ENCODE measurements at places on chromosomes 1 and 21. TPM values are rescaled to one million over a fixed set of nuclear protein-coding genes. Genes with fewer than 3 reads are reported as not detected.

DNA sequence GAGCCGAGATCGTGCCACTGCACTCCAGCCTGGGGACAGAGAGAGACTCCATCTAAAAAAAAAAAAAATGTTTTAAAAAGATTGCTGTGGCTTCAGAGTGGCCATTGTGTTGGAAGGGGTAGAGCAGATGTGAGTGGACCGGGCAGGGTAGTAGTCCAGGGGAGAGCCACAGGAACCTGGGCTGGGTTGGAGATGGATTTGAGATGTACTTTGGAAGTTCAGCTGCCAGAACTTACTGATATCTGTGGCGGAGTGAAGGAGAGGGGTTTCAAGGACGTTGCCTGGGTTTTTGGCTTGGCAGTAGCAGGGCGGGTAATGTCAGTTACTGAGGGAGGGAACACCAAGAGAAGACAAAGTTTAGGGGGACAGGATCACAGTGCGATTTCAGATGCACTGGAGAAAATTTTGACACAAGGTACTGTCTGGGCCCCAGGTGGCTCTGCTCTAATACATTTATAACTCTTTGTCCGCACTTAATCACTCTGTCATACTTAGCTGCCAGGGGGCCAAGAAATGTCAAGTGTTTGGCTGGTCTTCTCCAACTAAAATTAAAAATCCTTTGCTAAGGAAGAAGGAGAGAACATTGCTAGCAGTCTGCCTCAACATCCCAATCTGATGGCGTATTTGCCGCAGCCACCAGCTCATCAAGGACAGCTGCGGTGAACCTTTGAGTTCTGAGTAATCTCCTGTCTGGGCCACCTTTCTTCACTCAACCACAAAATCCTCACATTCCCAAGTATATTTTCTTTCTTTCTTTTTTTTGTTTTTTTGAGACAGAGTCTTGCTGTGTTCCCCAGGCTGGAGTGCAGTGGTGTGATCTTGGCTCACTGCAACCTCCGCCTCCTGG is 9.6 kb downstream of the EPHX1 start:
- no peak for DNase-seq

- DNase-seq = no peak
Measured at GRCh38 chr21:35994613-35995012, 65.7 kb downstream of the SETD4 start.

DNA sequence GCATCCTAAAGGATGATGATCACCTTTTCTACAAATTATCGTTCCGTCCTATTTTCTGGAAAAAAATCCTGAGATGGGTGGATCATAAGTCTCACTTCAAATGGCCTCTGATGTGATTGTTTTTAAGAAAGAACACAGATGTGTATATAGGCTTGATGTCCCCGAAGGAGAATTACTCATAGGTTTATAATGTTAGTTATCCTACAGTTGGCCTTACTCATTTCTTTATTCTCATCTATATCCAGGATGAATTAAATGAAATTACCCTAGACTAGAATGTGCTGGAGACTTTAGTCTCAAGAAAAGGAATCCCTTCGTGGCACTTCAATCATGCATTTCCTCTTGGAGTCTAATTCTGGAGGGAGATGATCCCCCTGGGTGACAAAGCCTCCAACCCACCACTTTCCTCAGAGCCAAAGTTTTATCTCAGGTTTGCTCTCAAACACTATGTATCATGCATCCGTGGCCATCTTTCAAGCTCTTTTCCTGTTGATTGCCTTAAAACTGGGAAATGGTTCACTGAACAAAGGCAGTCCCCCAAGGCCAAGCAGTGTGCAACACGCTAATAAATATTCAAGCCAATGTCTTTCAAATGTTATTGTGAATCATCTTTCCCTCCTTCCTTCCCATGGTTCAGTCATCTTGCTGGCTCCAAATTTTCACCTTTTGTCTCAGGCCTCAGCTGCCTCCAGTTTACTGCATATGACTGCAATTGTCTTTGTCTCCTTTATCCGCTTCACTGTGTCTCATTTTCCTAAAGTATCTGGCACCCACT is 32.5 kb upstream of the SMYD2 start:
- DNase-seq = no peak

- DNase-seq = no peak
Measured at GRCh38 chr1:10639775-10640578, 156.5 kb downstream of the CASZ1 start.

DNA sequence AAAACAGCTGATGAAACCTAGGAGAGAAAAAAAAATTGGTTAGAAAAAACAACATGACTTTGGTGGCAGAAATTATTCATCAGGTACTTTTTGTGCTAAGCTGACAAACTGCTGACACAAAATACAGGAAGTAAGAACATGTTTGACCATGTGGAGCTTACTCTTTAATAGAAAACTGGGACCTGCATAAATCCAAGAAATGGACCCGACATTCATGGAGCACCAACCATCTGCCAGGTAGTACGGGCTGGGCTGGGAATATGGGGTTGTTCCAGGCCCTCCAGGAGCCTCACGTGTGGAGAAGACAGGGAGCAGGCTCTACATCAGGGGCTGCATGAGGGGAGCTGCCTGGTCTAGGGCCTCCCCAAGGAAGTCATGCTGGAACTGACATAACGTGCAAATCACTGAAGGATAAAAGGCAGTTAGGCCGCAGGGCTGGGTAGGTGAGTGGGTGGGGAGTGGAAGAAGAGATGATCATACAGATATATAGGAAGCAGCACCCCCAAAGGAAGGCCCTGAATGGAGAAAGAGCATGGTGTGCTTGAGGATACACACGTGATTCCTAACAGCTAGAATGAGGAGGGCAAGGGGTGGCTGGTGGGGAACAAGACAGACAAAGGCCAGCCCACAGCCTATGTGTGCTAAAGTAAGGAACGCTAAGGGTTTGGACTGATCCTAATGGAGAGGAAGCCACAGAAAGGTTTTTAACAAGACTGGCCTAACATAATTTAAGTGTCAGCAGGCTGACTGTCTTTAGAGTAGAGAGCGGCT is 26.1 kb downstream of the CD58 start:
- DNase-seq = no peak

Gene RHBG
- not detected for total RNA-seq

- DNase-seq = no peak
Measured at GRCh38 chr1:51541313-51542050, 22.4 kb upstream of the EPS15 start.

Gene SFPQ
- 431 TPM for total RNA-seq

DNA sequence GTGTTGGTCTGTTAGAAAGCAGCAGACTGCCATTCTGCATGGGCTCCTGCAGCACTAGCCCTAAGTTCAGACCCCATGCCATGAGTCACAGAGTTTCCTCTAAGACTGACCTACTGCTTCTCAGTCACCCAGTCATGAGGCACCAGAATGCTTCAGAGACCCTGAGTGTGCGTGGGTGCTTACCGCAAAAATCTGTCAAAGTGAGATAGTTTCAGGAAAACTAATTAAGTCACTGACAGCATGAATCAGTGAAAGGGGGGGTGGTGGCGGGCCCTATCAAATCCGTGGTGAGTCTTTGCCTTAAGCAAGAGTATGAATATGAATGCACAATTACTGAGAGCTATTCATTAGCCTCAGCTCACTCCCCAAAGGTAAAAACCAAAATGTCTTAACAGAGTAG is 98.1 kb downstream of the KCTD3 start:
- no peak for DNase-seq

- DNase-seq = no peak
Measured at GRCh38 chr1:25634896-25635295, 18.3 kb downstream of the MAN1C1 start.

GRCh38 chr1:175390522-175391254 is 198.1 kb upstream of the KIAA0040 start:
- DNase-seq = no peak
